ENCODE measurements at places on chromosomes 2 and 18.

GRCh38 chr2:70580352-70580751 lies 26.7 kb upstream of the TGFA start:
- no peak for DNase-seq

DNA sequence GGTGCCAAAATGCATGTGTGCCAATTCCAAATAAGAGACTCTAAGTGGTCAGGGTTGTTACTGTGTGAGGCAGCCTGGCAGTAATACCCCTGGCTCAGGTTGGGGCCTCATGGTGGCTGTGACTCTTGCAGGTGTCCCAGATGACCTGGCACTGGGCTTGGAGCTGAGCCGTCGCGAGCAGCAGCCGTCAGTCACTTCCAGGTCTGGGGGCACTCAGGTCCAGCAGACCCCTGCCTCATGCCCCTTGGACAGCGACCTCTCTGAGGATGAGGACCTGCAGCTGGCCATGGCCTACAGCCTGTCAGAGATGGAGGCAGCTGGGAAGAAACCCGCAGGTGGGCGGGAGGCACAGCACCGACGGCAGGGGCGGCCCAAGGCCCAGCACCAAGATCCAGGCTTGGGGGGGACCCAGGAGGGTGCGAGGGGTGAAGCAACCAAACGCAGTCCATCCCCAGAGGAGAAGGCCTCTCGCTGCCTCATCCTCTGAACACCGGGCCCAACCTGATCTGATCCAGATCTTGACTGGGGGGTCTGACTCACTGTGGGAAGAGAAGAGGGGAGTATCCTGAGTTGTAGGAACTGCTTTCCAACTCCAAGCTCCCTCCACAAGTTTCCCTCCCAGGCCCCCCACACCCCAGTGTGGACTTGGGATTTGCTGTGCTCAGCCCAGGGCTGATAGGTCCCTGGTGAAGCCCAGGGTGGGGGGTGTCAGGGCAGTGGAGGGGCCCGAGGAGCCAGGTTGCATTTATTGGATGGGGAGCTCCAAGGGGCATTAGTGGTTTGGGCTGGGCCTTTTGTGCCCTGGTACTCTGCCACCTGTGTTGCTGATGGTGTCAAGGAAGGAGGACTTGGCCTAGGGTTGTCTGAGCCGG lies 5.6 kb downstream of the DNAJB2 start:
- DNase-seq, result no peak

DNA sequence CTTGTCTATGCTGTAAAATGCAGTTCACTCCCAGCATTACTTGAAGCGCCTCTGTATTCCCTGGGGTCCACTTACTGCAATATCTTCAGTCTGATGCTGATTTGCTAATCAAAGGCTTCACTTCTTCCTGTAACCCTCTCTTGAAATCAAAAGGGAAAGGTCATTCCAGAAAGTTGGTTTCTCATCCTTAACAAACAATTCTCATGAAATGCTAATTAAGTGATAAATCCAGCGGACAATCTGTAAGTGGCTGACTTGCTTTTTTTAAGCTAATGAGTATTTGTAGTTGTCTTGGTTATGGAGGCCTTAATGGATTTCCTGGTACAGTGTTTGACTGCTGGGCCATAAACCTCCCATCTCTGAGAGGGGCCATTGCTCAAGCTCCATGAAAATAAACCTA lies 499.6 kb upstream of the HS6ST1 start:
- no peak for DNase-seq

DNA sequence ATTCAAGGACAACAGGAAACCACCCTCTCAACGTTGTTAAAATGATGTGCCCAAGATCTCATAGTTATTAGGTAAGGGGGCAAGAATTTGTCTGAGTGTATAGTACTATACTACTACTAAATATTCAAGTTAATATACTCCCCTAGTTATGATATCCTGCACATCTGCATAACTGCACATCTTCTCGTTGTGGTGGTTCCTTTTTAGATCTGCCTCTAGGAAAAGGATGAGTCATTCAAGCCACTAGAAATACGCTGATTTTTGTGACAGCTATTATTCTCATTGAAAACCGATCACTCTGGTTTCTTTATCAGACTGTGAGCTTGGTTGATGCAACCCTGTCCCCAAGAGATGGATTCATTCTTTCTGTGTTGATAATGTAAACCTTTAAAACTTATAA lies 1067.0 kb upstream of the FANCL start:
- no peak for DNase-seq

GRCh38 chr2:240109386-240109785 lies 26.7 kb downstream of the COPS9 start:
- DNase-seq, result no peak

- DNase-seq, result no peak
Observed at GRCh38 chr2:109268916-109269315, 139.9 kb downstream of the SH3RF3 start.

DNA sequence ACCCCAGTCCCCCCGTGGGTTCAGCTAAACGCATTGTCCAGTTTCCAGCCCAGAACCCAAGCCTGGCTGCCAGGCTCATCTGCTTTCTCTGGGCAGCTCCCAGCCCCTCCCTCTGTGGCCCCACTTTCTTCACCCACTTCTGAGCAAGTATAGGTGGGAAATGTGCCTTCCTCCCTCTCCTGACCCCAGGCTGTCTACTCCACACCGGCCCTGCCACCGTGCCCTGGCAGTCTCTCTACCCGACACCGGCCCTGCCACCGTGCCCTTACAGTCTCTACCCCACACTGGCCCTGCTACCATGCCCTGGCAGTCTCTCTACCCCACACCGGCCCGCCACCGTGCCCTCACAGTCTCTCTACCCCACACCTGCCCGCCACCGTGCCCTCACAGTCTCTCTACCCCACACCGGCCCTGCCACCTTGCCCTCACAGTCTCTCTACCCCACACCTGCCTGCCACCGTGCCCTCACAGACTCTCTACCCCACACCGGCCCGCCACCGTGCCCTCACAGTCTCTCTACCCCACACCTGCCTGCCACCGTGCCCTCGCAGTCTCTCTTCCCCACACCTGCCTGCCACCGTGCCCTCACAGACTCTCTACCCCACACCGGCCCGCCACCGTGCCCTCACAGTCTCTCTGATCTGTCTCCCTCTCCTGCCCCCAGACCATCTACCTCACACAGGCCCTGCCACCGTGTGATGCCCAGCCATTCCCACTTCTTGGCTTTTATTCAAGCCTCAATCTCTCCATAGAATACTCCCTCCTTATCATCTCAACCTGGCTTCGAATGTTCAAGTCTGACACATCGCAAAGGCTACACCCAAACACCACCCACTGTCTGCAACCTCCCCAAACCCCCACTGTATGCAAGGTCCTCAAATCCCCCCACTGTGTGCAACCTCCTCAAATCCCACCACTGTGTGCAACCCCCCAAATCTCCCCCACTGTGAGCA lies 108.9 kb downstream of the TPO start:
- no peak for DNase-seq

Data from esophagus squamous epithelium (tissue), 5 donors.